ENCODE measurements at places on chromosomes 2 and 18. TPM values are rescaled to one million over a fixed set of nuclear protein-coding genes. Genes with fewer than 3 reads are reported as not detected.

GRCh38 chr2:156385242-156385641 is 50.9 kb upstream of the GPD2 start:
- no peak overlapping the region for H3K27ac ChIP-seq
- H3K36me3 ChIP-seq: no peaks in the 10 kb centered on the region
- no peak overlapping the region for H3K4me3 ChIP-seq

GRCh38 chr2:142139384-142139783 is 8.6 kb upstream of the LRP1B start:
- H3K27me3 ChIP-seq: no peaks in the 10 kb centered on the region
- no peak overlapping the region for H3K27ac ChIP-seq
- H3K4me3 ChIP-seq: no peak overlapping the region
- H3K36me3 ChIP-seq: no peaks in the 10 kb centered on the region

DNA sequence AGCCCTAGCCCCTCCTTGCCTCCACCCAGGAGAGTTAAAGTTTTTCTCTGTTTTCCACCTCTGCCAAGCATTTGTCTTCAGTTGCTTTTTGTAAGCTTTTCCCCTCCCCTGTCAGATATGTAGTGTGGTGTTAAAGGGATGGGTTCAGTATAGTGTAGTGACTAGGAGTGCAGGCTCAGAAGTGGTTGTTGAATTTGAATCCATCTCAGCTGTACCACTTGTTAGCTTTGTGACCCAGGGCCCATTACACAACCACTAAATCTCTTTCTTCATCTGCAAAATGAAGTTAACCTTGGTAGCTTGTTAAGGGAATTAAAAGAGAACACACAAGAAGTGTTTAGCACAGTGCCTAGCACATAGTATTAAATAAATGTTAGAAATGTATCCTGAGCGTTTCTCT is 56.9 kb downstream of the MAP3K20 start:
- DNase-seq: no peak
- no peak overlapping the region for H3K27ac ChIP-seq
- H3K4me1 ChIP-seq: no peaks in the 10 kb centered on the region
- no peaks in the 10 kb centered on the region for H3K36me3 ChIP-seq
- no peaks in the 10 kb centered on the region for H3K27me3 ChIP-seq

DNA sequence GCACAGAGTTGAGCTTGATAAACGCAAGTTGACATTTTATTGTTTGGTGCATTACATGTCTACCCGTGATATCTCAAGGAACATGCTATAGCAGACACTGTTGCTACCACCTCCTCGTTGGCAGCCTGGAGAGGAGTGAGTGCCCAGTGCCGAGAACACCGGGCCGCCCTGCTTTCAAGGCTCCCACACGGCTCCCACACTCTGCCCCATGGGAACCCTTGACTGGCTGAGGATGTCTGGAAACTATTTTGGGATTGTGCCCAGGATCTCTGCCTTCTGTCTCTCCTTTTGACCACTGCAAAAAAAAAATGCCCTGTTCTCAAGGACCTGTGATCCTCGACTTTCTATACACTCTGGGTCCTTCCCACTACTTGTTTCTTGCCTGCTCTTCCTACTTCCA is 21.1 kb downstream of the TET3 start:
- H3K4me1 ChIP-seq: peaks cover 15% of the 10 kb centered on the region
- no peak for DNase-seq
- no peak overlapping the region for H3K27ac ChIP-seq
- no peaks in the 10 kb centered on the region for H3K27me3 ChIP-seq
- no peaks in the 10 kb centered on the region for H3K36me3 ChIP-seq
- H3K4me3 ChIP-seq: no peak overlapping the region

DNA sequence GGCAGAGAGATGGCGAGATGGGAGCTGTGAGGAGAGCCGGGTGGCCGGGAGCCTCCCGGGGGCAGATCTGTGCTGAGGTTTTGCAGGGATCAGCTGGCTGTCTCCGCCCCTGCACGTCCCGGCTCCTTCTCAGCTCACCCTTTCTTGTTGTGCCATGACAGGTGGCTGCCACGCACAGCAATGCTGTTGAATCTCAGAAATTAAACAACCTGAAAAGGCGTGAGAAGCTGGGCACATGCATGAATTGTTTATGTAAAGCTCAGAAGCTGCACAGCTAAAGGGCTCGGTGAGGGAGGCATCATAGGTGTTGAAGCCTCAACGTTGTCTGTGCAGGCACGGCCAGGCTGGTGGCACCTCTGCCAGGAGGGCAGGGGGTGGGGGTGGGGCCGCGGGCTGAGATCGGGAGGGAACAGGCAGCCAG is 858 bp upstream of the RTP5 start:
- DNase-seq: peak; percentile 12
- no peak overlapping the region for H3K4me3 ChIP-seq
- H3K27me3 ChIP-seq: peaks cover 37% of the 10 kb centered on the region
- peaks cover 42% of the 10 kb centered on the region for H3K4me1 ChIP-seq
- no peak overlapping the region for H3K27ac ChIP-seq
- H3K36me3 ChIP-seq: no peaks in the 10 kb centered on the region

- H3K4me3 ChIP-seq: no peak overlapping the region
- H3K27ac ChIP-seq: no peak overlapping the region
- no peaks in the 10 kb centered on the region for H3K36me3 ChIP-seq
- no peak for DNase-seq
- no peaks in the 10 kb centered on the region for H3K27me3 ChIP-seq
These were observed 3.5 kb upstream of the CHRNG start for GRCh38 chr2:232535761-232536530.

DNA sequence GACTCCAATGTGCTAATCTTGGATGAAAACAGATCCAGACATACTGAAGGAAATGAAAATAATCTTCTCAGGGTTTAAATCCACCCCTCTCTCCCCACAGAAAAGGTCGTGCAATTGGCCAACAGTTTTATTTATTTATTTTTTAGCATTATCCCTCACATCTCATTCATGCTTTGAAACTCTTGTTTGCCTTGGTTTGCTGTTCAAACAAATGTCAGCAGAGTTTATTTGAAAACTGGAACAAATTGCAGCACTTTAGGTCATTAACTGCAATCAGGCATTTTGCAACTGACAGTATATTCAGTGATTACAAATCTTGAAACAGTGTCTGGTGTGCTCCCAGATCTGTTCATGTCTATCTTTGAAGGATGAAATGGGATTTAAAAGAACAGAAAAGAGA is 220.6 kb downstream of the SLC4A10 start:
- no peaks in the 10 kb centered on the region for H3K4me1 ChIP-seq
- H3K4me3 ChIP-seq: no peak overlapping the region
- no peaks in the 10 kb centered on the region for H3K27me3 ChIP-seq

DNA sequence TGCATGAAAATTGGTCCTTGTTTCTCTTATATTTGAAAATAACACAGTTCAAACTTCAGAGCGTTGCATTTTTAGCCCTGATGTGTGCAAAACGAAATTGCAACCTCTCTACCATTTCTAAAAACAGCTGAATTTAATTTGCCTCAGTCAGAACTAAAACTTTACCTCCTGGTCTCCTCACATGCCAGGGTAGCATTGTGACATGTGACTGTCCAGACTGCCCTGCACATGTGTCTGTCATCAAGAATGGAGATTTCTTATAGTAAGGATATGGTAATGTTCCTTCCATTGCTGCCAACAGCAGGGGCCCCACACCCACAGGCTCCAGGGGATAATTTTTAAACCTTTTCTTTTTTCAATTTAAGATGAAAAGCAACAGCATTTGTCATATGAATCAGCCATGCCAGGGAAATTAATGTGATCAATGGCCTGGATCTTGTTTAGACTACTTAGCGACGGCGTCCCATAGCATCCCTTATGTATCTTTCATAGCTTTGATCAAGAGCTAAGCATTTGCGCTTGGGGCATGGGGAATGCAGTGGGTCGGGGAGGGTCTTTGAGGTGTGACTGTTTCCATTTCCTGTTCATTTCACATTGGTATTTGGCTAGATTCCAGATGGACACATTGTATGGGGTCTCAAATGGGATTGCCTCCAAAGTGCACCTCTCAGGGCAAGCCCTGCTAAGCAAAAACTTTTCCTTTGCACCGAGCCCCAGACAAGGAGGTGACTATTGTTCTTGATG is 92.4 kb upstream of the RASGRP3 start:
- H3K4me3 ChIP-seq: no peak overlapping the region
- H3K4me1 ChIP-seq: peaks cover 4% of the 10 kb centered on the region
- H3K36me3 ChIP-seq: no peaks in the 10 kb centered on the region

GRCh38 chr18:63440881-63441280 is 18.6 kb upstream of the VPS4B start:
- no peaks in the 10 kb centered on the region for H3K36me3 ChIP-seq
- H3K27me3 ChIP-seq: no peaks in the 10 kb centered on the region
- no peak overlapping the region for H3K27ac ChIP-seq
- H3K4me1 ChIP-seq: peaks cover 14% of the 10 kb centered on the region
- H3K4me3 ChIP-seq: no peak overlapping the region

DNA sequence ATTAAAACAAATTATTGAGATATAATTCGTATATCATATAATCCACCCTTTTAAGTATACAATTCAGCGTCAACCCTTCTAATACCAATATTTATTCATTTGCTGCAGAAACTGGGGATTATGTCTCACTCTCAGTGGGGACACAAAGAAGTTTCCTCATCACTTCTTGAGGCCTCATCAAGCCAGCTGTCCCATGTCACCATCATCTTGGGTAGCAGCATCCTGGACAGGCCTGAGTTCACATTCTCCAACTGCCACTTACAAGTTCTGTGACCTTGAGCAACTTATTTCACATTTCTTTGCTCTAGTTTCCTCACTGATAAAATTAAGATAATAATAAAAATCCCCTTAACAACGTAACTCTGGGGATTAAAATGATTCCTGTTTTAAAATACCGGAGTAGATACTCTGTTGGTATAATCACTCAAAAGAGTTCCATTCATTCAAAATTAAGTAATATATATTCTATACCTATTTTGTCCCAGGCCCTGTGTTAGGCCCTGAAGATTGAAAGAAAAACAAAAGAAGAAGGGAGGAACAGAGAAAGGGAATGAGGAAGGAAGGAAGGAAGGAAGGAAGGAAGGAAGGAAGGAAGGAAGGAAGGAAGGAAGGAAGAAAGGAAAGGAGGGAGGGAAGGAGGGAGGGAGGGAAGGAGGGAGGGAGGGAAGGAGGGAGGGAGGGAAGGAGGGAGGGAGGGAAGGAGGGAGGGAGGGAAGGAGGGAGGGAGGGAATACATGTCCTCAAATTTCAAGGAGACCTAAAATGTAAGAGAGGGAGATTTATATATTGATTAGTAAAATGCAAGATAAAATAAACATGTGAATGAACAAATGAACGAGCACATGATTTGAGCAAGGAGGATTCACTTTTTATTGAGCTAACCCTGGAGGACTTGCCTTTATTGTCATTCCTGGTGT is 42.4 kb downstream of the NCKAP5 start:
- H3K36me3 ChIP-seq: no peaks in the 10 kb centered on the region
- DNase-seq: no peak
- no peaks in the 10 kb centered on the region for H3K4me1 ChIP-seq
- no peak overlapping the region for H3K27ac ChIP-seq
- no peak overlapping the region for H3K4me3 ChIP-seq

DNA sequence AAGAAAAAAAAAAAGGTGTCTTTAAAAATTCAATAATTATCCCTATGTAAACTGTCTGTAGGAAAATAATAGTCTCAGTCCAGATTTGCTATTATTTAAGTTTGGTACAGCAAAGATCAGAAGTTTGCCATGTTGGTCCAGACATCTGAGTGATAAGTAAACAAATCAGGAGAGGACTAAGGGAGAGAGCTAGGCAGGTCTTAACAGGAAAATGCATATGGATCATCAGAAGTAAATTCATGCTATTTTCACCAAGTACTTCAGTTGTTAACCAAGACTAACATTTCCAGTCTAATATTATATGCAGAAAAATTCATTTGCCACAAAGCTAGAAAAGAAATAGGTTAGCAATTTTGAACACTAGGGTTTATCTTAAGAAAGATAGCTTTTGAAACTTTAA is 95.0 kb upstream of the STK17B start:
- no peaks in the 10 kb centered on the region for H3K27me3 ChIP-seq
- no peak overlapping the region for H3K4me3 ChIP-seq
- no peak for DNase-seq
- H3K4me1 ChIP-seq: peaks cover 74% of the 10 kb centered on the region
- peak overlapping the region; percentile 90 for H3K27ac ChIP-seq
- no peaks in the 10 kb centered on the region for H3K36me3 ChIP-seq

DNA sequence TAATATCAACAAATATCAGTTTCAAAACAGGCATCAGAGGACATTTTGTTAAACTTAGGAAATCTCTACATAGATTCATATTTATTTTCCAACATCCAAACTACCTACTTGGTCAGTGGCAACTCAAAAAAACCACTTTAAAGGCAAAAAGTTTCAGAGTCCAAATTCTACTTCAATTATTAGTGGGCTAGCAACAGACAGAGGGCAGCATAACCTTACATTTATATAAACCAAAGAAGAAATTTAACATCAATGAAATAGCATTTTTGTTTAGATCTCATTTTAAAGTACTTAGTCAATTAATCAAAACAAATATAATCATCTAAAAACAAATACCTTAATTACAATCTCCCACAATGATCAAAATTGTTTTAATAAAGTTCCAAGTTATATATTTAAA is 33.3 kb downstream of the RTTN start:
- no peak overlapping the region for H3K27ac ChIP-seq
- H3K4me1 ChIP-seq: no peaks in the 10 kb centered on the region
- no peaks in the 10 kb centered on the region for H3K27me3 ChIP-seq
- H3K36me3 ChIP-seq: no peaks in the 10 kb centered on the region
- H3K4me3 ChIP-seq: no peak overlapping the region
- no peak for DNase-seq

DNA sequence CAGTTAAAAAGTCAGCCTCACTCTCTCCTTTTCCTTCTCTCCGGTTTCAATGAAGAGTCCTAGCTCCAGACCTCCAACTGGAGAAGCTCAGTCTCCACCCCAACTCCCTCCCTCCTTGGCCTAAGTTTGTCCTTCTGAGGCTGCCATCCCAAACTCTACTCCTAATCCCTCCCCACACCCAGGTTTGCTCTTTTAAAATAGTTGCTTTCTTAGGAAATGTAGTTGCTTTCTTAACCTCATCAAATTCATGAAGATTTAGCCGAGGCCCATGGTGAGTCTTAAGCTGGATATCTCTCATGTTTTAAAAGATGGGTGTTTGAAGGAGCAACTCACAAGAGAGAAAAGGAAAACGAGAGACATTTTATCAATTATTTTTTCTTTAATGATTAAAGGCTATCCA is 937 bp upstream of the LANCL1 start:
- peaks cover 15% of the 10 kb centered on the region for H3K4me1 ChIP-seq
- peak overlapping the region; percentile 85 for H3K27ac ChIP-seq
- no peak overlapping the region for H3K4me3 ChIP-seq
- H3K27me3 ChIP-seq: no peaks in the 10 kb centered on the region

DNA sequence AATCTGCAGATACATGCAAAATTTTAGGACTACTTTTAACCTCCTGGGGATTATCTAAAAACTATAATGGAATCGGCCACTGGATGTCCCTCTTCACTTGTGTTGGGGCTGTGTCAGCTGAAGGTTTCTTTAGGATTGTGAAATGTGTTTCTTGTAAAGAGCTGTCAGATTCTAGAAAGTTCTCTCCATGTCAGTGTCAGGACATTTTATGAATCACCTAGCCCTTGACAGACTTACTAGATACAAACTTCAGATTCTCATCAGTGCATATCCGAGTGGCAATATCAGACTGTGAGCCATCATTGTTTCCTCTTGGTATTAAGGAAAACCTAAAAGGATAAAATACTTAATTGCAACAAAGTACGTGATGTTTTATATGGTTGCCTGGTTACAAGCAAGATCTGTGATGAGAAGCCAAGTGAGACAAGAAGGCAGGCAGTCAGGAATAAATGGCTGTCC is 107.3 kb downstream of the CPS1 start:
- H3K27ac ChIP-seq: no peak overlapping the region
- no peaks in the 10 kb centered on the region for H3K4me1 ChIP-seq
- H3K36me3 ChIP-seq: no peaks in the 10 kb centered on the region
- DNase-seq: no peak
- no peaks in the 10 kb centered on the region for H3K27me3 ChIP-seq

The CASP10 gene
- 33.7 TPM for total RNA-seq

The ASAP2 gene
- not detected for total RNA-seq

The PLEK gene
- total RNA-seq: 39.9 TPM

The TMEM163 gene
- total RNA-seq: 6.2 TPM

Measured in B cell (primary cell).